ENCODE measurements at places on chromosomes 2 and 18.

GRCh38 chr2:202149936-202150335 lies 76.9 kb downstream of the KIAA2012 start:
- DNase-seq: no peak

DNA sequence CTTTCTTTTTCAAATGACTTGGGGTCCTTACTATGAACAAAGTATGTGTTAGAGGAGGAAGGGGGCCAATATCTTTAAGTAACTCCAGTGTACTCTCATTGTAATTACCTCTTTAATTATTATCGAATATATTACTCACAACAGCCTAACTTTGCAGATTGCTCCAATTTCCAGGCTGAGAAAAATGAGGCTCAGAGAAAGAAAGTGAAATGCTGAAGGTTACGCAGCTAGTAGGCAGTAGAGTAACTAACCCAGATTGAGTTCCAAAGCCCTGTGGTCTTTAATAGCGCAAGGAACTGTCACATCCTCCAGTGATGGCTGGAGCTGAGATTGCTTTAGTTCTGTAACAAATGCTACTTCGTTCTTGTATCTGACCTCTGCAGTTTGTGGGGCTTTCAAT lies 2.2 kb upstream of the GYPC start:
- no peak for DNase-seq

DNA sequence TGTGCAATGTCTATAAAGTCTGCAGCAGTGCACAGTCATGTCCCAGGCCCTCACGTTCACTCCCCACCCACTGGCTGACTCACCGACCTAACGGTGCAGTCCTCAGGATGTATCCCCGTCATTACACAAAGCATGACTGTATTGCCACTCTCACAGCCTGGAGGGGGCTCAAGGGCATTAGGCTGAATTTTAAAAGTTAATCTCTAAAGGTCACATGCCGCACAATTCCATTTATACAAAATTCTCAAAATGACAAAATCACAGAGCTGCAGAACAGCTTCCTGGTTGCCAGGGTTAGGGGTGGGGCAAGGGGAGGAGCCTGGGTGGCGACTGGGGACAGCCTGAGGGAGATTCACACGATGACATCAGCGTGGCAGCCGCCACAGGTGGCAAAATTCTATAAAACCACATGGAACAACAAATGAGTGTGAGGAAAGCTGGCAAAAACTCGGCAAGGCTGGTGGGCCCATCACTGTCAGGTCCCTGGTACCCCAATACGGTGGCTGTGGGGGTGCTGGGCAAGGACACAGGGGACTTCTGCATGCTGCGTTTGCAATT lies 97.6 kb downstream of the NDUFA10 start:
- DNase-seq: peak; percentile 90

GRCh38 chr18:9642799-9643462 lies 28.6 kb upstream of the PPP4R1 start:
- peak; percentile 82 for DNase-seq

- peak; percentile 48 for DNase-seq
Observed at GRCh38 chr2:191302459-191303139, 57.4 kb downstream of the MYO1B start.

- no peak for DNase-seq
Observed at GRCh38 chr18:59736061-59736460, 38.8 kb upstream of the CCBE1 start.

- no peak for DNase-seq
Observed at GRCh38 chr2:225290757-225291400, 108.6 kb upstream of the NYAP2 start.

DNA sequence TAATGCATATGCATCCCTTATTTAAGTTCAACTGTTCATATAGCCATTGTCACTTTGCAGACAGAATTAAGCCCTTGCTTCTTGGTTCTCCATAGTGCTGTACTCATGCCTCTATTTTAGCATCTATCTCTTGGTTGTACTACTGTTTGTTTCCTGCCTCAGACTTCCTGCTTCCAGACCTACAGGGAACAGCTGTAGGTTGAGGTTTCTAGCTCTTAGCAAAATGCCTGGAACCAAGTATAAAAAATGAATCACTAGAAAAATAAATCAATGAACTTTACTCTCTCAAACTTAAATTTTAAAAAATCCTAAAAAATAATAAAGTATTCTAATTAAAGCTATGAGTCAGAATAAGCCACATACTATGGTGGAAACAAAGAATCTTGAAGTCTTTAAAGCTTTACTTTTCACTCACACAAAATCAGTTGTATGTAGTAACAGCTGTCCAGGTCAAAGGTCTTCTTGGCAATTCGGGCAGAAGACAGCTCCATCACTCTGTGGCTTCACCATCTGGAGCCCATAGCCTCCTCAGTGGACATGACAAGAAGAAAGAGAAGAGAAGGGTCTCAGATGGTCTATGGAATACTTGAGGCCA lies 1228.1 kb upstream of the GYPC start:
- peak; percentile 10 for DNase-seq

GRCh38 chr2:164766216-164766953 lies 75.2 kb downstream of the COBLL1 start:
- no peak for DNase-seq

DNA sequence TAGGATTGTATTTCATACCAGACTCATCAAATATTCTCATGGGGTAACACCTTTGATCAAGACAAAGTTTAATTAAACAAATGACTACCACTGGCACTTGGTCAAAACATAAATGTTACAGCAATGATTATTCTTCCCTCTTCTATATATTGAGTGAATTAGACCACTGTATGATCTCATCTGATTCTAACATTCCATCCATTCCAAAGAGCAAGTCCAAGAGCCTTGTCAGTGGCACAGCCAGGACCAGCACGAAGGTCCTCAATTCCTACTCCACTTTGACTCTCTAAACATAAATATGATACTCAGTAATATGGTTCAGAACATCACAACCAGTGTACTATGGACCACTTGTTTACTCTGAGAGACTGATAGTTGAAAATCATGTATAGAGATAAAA lies 86.4 kb downstream of the AP1S3 start:
- DNase-seq: no peak

DNA sequence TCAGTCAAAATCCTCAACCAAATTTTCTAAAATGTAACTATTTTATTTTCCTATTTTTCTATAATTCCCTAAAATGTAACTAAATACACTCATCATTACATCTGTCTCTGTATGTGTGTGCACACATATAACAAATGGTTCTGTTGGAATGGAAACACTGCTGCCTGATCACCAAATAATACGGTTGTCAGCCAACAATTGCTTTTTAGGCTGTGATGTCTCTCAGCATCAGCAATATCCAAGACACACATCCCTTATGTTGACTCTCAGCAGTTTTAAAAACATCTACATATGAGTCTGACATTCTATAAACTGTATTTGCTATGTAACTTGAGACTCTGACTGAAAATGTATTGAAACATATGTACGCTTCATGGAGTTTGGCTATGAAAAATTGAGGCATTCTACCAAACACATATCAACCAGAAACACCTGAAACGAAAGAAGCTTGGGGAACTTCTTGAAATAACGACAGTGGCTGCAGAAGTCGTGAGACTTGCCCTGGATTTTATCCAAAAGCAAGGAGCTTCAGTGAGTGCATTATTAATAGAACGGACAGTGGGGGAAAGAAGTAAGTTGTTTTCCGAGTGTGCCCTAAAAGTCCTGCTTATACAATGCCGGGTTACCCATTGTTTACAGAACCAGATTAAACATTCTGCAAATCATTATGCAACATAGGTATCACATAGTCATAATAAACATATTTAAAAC lies 110.2 kb upstream of the ITGB6 start:
- no peak for DNase-seq

DNA sequence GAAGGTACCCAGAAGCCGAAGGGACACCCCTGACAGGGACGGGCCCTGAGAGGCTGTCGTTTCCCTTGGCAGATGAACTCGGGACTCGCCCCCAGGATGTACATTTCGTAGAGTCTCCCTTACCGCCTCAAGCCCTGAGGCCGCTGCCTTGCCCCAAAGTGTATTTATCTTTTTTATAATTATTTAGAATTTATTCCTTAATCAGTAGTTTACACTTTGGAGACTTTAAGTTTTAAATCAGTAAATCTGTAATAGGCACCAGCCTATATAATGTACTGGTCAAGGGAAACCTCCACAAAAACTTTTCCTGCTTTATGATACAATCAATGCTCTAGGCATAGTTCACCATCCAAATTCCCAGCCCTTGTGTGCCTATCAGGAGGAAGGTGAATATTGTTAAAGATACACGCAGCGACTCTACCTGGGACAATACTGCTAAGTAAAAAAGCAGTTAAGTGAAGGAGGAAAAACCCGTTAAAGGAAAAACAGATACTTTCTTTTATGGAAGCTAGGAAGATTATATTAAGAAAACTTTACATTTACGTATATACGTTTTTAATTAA lies 848 bp downstream of the VRK2 start:
- peak; percentile 5 for DNase-seq

DNA sequence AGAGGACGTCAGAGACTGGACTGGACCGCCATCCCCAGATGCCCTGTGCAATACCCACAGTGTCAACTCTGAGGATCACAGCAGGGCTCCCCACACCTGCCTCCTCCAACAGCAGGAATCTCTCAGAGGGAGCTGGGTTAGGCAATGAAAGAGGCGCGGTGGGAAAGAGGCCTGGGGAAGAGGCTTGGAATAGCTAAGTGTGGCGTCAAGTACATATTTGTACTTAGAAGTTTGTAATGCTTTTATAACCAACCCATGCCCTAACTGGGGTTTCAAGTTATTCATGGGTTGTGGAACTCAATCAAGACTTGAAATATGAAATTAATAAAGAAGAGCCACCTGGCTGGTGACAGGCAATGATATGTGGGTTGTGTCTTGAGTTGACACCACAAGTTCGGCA lies 28.7 kb downstream of the CYP26B1 start:
- DNase-seq: no peak

- no peak for DNase-seq
Observed at GRCh38 chr18:37188016-37188791, 359.3 kb downstream of the KIAA1328 start.

GRCh38 chr2:3125001-3125760 lies 252.4 kb downstream of the EIPR1 start:
- no peak for DNase-seq

DNA sequence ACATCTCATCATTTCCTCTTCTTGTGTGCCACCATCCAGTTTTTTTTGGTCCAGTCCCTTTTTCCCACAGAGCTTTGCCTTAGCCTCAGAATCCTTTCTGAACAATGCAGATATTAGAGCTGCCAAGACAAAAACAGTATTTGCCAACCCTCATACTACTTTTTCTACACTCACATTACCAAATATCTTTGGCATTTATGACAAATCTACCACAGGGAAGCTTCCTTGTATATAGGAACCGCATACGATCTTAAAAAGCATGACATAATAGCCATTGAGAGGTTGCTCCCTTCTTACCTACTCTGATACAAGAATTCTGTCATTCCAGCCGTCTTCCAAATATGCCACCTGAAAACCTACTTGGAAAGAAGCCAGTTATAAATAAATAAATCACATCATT lies 9.4 kb downstream of the ZNF24 start:
- no peak for DNase-seq

GRCh38 chr18:2896990-2897389 lies 50.2 kb downstream of the EMILIN2 start:
- DNase-seq: no peak

GRCh38 chr2:132438691-132439090 lies 22.1 kb downstream of the GPR39 start:
- peak; percentile 100 for DNase-seq

GRCh38 chr18:60873708-60874107 lies 459.5 kb upstream of the CDH20 start:
- no peak for DNase-seq

GRCh38 chr18:79642626-79643025 lies 37.0 kb upstream of the CTDP1 start:
- no peak for DNase-seq

- DNase-seq: peak; percentile 20
Observed at GRCh38 chr2:136378712-136379595, 261.0 kb upstream of the CXCR4 start.

DNA sequence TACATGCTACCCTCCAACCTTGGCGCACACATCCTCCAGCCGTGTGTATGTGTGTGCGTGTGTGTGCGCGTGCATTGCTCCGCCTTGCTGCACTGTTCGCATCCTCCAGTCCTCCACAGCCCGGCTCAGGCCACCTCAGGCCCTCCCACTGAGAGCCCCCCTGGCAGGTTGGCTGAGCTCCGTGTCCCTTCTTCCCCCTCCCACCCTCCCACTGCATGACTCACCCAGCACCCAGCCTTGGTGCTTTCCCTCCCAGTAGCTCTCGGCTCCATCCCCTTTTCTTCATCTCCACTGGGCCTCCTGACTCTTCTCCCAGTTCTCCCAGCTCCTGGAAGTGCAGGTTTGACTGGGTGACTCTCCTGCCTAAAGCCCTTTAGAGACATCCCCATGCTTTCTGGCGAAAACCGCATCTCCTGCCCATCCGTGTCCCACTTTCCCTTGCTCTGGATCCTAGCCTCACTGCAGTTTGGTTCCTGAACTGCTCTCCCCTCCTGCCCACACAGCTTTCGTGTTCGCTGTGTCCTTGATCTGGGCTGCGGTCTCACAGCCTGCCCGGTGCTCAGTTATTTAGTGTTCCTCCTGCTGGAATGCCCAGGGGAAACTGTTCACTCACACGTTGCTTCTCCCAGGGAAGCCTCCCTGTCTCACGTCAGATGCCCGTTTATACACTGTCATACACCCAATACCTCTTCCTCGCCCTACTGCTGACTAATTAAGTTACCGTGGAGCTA lies 4.9 kb downstream of the TMEM177 start:
- DNase-seq: no peak

- DNase-seq: no peak
Observed at GRCh38 chr2:197298609-197299008, 12.0 kb downstream of the ANKRD44 start.

- peak; percentile 99 for DNase-seq
Observed at GRCh38 chr2:100903534-100904258, 83.8 kb downstream of the NPAS2 start.

- peak; percentile 47 for DNase-seq
Observed at GRCh38 chr2:68282811-68283418, 30.6 kb upstream of the PPP3R1 start.

DNA sequence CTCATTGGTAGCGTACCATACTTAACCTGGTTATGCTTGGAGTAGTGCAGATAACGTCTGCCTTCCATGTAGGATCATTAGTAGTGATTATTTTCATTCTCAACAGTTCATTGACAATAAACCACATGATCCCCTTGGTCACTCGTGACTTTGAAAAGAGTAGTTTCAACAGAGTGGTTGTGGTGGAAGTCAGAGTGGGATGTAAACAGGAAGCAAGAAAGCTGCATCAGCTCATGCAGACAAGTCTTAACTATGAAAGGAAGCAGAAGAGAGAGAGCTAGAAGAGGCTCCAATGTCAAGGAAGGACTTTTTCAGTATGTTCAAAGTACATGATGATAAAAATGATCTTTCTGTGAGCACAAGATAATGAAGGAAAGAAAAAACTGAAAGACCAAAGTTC lies 287.4 kb downstream of the MBD2 start:
- DNase-seq: no peak

- DNase-seq: no peak
Observed at GRCh38 chr18:76963936-76964335, 141.6 kb downstream of the ZNF236 start.
